T-cell (primary cell): ENCODE measurements at places on chromosomes 1 and 21. TPM values are rescaled to one million over a fixed set of nuclear protein-coding genes. Genes with fewer than 3 reads are reported as not detected.

Gene TBX19
- total RNA-seq = 3.5 TPM

Gene TLCD4
- 0.09 TPM for total RNA-seq

Gene INSRR
- total RNA-seq = not detected

Gene SPRR3
- not detected for total RNA-seq

Gene SPRR2E
- not detected for total RNA-seq

Gene DEPDC1
- total RNA-seq = 0.14 TPM

Gene ZC3H12A
- total RNA-seq = 53.5 TPM

Gene RPTN
- not detected for total RNA-seq

Gene EMC1
- 31.5 TPM for total RNA-seq

Gene MLLT11
- 3.9 TPM for total RNA-seq

Gene AMY1C
- not detected for total RNA-seq

Gene CNKSR1
- total RNA-seq = 6.8 TPM

Gene DMBX1
- total RNA-seq = not detected

- no peak for DNase-seq
Measured at GRCh38 chr1:15797614-15798390, 9.6 kb downstream of the UQCRHL start.

GRCh38 chr1:32890516-32891240 is 4.4 kb downstream of the HPCA start:
- no peak for DNase-seq

DNA sequence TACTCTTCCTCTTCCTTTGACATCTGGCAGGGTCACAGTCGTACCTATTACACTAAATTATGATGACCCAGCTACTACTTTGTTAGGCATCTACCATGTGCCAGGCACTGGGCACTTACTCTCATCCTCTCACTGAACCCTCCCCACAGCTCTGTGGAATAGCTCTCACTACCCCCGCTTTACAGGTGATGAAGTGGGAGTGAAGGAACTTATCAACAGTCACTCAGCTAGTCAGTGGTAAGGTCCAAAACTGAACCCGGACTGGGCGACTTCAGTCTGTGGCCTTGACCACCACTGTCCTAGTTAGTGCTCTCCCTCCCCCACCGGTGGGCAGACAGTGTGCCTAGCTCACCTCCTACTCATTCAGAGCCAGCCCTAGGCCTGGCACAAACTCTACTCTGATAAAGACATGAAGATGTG is 12.3 kb downstream of the ADGRB2 start:
- DNase-seq = no peak

DNA sequence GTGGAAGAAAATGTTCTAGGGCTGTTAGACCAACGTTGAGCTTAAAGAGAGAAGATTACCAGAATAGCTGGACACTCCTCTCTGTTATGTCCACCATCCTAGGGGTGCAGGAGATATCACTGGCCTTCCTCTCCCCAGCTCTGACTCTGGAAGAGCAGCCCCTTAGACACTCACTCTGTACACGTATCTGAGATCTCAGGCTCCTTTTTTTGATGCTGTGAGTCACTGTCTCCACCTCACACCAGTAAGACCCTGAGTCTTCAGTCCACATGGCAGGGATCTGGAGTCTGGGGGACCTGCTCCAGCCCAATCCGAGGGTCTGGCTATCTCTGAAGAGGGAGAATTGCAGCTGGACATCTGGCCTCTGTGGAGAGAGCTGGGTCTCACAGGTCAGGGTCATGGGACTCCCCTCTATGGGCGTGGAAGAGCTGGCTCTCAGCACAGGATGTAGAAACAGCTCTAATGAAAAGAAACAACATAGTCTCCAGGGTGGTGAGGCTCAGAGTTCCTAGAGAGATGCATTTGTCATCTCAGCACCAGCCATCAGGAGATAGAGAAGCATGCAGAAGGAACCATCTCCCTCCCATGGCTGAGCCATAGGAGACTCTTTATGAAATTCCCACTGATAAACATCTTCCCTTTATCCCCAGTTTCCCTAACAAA is 3.5 kb downstream of the FCRL3 start:
- no peak for DNase-seq

DNA sequence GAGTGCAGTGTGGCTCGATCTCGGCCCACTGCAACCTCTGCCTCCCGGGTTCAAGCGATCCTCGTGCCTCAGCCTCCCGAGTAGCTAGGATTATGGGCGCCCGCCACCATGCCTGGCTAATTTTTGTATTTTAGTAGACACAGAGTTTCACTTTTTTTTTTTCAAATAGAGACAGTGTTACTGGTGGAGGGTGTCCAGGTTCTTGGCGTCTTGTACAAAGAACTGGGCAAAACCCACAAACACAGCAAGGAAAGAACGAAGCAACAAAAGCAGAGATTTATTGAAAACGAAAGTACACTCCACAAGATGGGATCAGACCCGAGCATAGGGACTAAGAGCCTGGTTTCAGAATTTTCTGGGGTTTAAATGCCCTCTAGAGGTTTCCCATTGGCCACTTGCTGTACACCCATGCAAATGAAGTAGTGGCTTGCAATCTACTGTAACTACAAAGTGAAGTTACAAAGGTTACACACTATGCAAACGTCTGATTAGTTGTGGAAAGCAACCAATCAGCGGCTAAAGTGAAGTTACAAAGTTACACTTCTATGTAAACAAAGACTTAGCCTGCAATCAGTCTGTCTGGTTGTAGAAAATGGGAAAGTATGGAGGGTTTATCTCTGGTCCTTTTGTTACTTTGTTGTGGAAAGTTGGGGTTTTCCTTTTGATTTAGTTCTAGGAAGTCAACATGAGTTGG is 199.1 kb downstream of the DYRK1A start:
- DNase-seq = no peak

DNA sequence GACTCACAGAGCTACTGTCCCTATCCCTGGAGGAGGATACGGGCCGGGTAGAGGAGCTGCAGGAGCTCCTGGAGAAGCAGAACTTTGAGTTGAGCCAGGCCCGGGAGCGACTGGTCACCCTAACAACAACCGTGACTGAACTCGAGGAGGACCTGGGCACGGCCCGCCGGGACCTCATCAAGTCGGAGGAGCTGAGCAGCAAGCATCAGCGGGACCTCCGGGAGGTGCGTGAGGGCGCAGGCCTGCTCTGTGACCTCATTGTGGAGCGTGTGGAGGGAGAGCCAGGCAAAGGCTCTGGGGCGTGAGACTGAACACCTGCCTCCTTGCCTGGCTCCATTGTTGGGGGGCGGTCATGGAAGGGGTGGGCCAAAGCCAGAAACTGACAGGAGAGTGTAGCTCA is 19.0 kb downstream of the PPFIA4 start:
- no peak for DNase-seq

- no peak for DNase-seq
Measured at GRCh38 chr1:6464514-6464836, 1.5 kb downstream of the TNFRSF25 start.

DNA sequence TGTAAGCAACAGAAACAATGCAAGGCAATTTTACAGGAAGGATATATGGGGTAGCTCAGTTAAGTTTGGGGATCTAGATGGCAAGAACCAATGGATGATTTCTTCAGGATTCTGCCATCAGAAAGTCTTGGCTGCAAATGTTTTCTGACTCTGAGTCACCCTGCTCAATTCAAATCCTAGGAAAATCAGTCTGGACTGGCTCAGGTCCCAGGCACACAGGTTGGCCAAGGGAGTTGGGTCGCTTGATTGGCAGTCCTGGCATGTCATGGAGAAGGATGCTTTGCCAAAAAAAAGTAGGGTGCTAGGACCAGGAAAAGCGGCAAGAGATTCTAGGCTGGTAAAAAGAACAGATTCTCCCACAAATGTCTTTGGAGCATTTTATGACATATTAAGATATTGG is 28.9 kb upstream of the S1PR1 start:
- DNase-seq = no peak

- DNase-seq = no peak
Measured at GRCh38 chr1:232873412-232873811, 68.2 kb downstream of the MAP10 start.

- DNase-seq = no peak
Measured at GRCh38 chr1:174164826-174165225, 5.5 kb downstream of the RABGAP1L start.

GRCh38 chr1:245686446-245687030 is 531.8 kb downstream of the KIF26B start:
- DNase-seq = no peak

DNA sequence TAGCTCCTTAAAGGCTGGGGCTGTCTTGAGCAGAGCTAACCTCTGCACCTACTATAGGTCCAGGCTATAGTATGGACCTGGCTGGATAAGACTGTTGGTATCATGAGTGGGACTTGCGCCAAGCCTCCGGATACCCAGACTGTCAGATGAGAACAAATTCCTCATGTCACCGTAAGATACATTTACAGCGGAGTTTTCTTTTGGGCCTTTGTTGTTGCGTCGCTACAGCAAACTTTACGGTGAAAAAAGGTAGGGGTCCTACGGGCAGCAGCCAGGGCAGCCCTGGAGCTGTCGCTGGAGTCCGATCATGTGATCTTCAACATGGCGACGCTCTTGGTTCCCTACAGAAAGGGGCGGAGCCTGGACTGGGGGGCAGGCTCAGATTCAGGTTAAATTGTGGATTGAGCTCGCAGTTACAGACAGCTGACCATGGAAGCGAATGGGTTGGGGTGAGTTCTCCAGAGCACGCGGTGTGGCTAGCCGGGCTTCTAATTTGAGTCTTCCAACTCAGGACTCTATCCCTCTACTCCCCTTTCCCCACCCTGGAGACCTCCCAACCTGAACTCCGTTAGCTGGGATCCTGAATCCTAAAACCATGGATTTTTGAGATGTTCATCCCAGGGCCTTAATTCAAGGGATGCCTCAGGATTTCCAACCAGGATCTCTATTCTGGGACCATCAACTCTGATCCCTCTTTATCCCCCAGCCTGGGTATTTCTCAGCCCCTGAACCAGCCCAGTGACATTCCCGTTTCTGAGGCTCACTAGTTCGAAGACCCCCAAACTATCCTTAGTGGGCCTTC is at the start of gene UROD:
UROD (plus strand) TSS at position 418 of the 802 bp plus-strand sequence; CDS start at position 430, 12 bp downstream.
- peak; percentile 90 for DNase-seq

GRCh38 chr1:93490357-93490756 is 42.4 kb downstream of the FNBP1L start:
- DNase-seq = no peak

- DNase-seq = no peak
Measured at GRCh38 chr1:87927391-87928280, 599.0 kb downstream of the LMO4 start.

- DNase-seq = no peak
Measured at GRCh38 chr1:77134359-77134758, 84.9 kb downstream of the PIGK start.

DNA sequence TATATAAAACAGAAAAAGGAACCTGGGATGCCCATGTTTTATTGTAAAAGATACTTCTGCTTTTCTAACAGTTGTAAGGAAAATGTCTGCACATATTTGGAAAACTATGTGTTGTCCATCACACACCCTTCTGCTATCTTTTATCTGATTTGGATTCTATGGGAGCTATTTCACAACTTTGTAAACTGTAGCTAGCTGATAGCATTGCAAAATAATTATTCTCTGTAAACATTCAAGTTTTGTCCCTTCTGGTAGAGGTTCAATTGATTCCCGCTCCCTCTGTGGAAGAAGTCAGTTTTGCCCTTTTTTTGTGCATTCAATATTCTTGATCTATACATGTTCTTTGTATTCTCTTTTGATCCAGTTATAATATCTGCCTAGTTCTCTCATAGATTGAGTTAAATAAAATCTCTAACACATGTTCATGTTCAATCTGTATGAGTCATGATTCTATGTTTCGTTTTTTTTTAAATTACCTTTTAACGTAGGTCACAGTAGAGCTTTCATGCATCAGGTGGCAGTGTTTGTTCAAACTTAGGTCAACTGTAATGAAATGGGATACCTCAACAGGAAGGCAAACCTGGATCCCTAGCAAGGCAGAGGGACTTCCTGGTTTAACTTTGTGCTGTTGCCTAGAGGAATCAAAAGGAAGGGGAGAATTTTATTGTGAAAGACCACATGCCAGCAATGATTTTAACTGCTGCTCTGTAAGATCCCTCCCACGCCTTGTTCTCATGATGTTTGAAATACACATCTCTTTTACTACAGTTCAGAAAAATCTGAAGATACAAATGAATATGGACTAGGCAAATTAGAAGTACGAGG is 26.0 kb upstream of the BCL9 start:
- DNase-seq = no peak

DNA sequence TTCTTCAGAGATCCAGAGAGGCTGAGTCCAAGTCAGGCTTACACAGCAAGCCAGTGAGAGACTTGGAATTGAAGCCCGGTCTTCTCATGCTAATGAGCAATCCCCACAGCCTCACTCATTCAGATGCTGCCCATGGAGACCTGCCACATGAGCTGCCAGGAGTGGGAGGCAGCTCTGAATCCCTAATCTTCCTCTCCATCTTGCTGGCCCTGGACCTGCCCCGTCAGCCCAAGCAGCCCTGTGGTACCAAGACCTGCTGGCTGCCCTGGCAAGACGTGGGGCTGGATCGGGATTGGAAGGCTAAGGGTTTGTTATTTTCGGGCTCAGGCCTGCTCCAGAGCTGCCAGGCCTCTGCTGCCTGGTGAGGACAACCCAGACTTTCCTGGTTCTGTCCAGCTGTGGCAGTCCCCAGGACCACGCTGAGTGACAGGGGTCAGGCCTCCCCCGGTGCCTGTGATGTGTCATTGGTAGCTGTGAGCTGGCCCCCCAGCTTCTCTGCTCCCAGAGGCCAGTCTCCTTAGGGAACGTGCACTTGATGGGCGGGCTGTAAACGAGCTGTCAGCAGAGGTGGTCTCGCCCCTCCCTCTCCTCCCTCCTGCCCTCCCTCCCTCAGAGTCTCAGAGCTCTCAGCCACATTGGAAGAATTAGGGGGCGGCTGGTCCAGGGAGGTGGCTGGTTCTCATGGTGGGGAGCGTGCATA is 135.0 kb downstream of the FOXD2 start:
- DNase-seq = no peak

GRCh38 chr1:29409616-29410015 is 173.3 kb downstream of the PTPRU start:
- DNase-seq = no peak

DNA sequence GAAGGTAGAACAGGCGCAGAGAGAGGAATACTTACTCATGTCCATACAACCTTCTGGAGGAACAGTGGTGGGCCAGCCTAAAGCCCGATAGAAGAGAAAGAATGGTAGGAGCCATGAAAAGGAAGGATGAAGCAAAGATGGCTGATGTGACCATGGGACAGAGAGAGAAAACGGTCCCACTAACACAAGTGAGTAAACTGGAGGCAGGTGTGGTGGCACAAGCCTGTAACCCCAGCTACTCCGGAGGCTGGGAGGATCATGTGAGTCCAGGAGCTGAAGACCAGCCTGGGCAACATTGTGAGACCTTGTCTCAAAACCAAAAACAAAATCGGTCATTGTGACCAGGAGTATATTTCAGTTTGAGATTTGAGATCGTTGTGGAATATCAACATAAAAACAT is 49.4 kb downstream of the C1orf198 start:
- DNase-seq = no peak
